ENCODE measurements at places on chromosomes 11 and 22.

GRCh38 chr22:38718414-38718813 is 12.7 kb downstream of the GTPBP1 start:
- DNase-seq, result no peak

DNA sequence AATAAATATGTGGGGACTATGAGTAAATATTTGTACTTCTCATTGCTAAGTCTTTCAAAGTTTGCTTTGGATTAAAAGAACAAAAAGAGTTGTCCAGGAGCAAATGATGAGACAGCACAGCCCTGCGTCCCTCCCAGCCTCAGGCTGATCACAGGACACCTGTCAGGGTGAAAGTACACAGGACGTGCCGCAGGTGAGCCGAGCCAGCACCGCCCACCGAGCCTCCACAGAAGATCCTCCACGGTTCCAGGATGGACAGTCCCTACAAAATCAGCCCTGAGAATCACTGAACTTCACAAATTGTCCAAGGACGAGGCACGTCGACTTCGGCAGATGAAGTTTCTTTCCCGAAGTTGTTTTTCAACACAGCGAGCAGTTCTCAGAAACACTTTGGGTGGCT is 661.5 kb downstream of the BRD1 start:
- DNase-seq, result no peak

- no peak for DNase-seq
Observed at GRCh38 chr11:76666408-76666807, 4.1 kb downstream of the LRRC32 start.

DNA sequence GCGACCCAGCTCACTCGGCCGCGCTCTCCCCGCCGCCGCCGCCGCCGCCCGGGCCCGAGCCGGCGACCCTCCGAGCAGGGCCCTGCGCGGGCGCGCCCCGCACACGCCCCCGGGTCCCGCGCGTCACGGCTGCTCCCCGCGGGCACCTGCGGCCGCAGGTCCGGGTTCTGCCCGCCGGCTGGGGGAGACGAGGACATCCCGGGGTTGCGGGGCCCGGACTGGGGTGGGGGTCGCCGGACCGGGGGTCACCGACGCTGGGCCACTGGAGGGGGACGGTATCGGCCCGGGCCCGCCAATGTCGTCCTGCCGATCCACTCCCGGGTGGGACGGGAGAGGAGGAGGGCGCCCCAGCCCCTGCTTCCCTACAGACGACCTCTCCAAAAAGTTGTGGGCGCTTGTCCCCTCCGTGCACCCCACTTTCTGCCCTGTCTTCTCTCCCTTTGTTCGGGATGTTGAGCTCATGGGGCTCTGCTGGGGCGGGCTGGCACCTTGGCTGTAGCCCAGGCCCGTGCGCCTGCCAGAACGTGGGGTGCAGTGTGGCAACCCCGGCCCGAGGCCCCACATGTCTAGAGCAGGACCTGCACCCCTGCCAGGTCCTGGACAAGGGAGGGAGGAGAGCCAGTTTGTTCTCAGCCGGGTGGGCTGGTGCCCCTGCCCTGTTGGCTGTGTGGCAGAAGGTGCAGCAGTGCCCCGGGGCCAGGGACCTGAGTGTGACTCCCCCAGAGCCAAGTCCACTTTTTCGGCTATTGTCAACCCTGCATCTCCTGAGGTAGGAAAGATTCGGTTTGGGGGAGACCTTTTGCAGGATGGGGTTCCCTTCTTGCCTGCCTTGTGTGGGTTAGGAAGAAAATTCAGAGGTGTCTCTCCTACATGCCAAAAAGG is 40.2 kb upstream of the CELSR1 start:
- DNase-seq, result no peak

DNA sequence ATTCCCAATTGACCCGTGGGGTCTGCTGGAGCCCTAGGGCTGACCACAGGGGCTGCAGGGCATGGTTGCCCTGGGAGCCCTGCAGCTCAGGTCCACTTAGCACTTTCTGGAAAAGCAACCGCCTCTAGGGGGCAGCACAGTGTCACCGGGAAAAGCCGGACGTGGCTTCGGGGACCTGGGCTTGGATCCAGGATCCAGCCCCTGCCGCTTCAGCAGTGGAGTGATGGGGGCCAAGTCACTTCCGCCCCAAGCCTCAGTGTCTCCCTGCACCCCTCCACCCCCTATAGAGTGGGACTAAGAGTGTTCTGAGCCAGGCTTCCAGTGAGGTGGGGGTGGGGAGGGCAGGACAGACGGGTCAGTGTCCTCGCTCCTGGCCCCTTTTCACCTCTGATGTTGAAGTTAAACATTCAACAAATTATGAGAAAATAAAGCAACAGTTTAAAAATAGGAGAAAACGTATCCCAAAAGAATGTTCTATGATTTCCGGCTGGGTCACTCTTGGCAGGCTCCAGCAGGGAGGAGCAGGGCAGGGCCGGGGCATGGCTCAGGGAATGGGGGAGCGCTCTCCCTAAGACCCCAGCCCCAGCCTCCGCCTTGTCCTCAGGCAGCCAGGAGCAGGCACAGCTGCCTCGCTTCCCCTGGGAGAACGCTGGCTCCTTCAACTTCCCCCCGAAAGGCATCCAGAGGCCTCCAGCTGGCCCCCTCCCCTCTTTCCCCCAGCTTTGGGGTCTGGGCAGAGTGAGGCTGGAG is 96.5 kb upstream of the FGF3 start:
- no peak for DNase-seq

- no peak for DNase-seq
Observed at GRCh38 chr22:46113110-46113909, 37.0 kb upstream of the PPARA start.

DNA sequence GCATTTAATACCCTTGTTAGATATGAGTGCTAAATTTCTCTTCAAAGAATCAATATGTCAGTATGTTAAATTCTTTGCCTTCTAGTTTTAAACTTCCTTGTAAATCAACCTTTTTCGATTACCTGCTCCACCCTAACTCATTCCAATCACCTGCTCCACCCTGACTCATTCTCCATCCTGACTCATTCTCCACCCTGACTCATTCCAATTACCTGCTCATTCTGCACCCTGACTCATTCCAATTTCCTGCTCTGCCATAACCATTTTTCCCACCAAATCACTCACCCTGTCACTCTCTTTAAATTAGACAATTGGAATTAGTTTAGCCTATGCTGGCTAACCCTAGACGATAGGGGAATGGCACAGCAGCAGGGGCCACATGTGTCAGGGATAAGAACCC is 519.5 kb upstream of the LRRC4C start:
- DNase-seq, result no peak

DNA sequence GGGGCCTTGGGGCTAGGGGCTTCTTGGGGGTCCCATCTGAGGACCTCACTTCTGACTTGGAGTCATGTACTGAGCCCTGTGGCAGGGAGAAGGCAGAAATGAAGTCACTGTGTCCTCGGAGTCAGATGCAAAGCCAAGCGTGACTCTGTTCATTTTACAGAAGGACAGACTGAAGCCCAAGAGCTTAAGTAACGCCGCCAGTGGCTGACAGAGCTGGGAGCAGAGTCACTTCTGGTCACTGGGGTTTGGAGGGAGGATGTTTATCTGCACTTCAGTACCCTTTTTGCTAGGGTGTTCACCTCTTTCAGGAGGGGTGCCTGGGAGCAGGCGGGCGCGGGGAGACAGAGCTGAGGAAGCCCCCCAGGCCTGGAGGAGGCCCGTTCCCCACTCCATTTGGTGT is 10.7 kb downstream of the CD6 start:
- no peak for DNase-seq

DNA sequence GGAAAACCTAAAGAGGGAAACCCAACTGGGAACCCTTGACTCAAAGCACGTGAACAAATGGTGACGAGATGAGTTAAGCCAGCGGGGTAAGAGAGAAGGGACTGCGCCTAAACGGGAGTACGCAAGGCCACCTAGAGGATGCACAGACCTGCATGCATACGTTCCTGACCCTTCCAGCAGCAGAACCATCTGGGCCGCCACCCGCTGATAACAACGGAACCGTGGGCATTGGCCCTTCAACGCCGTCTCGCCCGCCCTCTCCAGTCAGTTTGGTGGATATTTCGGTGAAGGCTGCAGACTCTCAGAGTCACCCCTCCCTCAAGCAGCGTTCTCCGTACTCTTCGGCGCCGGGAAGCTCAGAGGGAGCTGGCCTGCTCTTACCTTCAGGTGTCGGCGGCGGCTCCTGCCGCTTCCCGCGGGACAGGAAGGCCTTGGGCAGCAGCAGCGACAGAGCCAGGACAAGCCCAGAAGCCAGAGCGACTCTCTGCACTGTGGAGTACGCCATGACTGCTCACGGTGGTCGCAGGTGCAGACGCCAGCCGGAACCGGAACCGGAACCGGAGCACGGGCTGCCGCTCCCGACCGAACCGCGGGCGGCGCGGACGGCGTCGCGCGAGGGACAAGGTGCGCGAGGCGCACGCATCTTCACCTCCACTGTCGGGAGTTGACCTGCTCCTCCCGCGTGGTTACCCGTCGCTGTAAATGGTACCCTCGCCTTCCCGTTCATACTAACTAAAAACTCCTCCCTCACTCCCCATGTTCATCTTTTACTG is at the start of gene RIC3:
RIC3 (minus strand) TSS at position 541 of the 773 bp plus-strand sequence; CDS start at position 505, 36 bp downstream.
- no peak for DNase-seq

DNA sequence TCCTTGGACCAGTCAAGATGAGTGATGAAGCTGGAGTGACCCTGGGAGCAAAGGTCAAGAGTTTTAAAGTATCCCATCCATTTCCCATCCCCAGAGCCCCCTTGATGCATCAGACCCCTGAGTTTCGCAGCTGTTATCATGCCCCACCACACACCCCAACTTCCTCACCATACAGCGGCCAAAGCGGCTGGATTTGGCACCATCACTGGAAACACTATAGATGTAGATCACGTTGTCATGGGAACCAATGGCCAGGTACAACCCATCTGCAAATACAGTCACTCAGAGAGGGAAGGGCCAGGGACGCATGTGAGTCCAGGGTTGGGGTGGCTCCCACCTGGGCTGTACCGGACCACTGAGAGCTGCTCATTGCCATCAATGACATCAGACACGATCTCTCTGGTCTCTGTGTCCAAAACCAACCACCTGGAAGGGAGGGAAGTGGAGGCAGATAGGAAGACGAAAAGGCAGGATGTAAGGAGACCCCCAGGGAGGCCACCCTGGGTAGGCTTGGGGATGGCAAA is 2.2 kb upstream of the MTA2 start:
- DNase-seq, result no peak

- no peak for DNase-seq
Observed at GRCh38 chr11:71453918-71454304, 908 bp downstream of the NADSYN1 start.

DNA sequence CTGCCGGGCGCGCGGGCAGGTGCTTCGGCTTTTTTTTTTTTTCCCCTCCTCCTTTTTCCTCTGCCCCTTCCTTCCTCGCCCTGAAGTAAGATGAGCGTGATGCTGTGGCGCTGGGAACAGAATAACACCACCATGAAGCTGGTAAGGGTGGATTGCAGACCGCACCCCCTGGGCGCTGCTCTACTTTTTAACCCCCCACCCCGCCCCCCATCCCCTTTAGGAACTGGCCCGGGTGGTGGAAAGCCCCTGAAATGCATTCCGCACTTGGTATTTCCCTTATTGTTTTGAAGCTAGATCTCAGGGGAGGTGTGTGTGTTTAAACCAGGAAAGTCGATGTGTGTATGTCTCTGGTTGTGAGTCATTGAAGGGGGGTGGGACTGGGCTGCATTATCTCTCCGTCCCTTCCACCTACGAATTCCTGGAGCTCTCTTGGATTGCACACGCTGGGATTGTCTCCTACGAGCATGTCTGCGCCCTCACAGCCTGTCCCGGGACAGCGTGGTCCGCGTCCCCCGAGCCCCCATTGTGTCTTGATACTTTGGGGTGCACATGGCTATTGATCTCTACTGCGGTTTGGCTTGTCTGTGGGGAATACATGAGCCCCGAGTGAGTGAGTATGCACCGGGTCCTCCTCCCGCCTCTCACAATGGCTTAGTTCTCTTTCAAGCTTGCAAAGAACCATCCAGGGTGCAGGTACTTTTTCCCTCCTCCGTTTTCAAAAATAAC is 64.9 kb downstream of the NAV2 start:
- DNase-seq, result no peak

GRCh38 chr11:105202844-105203548 is 63.4 kb upstream of the CARD18 start:
- no peak for DNase-seq

- no peak for DNase-seq
Observed at GRCh38 chr11:100066399-100066798, 620.7 kb upstream of the ARHGAP42 start.

DNA sequence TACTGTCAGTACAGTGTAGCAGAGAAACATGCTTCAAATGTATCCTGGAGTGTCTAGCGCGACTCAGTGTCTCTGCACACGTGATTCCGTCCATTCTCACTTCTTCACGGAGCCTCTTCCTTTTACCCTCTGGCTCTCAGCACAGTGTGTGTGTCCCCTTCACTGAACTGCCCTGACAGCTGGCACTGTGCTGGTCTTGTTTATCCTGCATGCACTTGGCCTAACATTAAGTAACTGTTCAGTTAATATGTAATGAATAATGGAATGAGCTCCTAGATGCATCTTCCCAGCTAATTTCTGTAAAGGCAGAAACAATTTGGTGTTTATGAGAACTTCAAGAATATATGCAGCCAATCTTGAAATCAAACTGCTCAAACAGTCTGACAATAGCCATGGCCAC is 44.4 kb downstream of the KMT5B start:
- DNase-seq, result no peak

DNA sequence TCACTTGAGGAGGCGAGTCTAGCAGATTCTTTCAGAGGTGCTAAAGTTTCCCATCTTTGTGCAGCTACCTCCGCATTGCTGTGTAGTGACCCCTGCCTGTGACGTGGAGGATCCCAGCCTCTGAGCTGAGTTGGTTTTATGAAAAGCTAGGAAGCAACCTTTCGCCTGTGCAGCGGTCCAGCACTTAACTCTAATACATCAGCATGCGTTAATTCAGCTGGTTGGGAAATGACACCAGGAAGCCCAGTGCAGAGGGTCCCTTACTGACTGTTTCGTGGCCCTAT is 8.9 kb upstream of the SAMM50 start:
- no peak for DNase-seq

DNA sequence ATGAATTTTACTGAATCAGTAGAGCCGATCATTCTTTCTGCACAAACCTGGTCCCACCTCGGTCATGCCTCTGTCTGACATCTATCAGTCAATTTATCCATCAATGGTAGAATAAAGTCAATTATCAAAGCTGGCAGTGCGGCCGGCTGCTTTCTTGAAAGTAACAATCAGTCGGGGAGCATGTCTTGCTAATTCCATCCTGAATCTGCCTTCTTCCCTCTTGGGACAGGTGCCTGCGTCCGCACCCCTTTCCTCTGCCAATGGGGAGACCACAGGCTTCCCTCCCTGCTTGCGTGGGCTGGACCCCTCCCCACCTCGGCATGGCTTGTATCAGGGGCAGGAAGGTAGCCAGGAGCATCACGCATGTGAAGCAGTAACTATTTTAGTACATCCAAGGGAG is 962.9 kb downstream of the BRD1 start:
- DNase-seq, result no peak

GRCh38 chr11:134862105-134862502 is 450.1 kb upstream of the B3GAT1 start:
- no peak for DNase-seq

- DNase-seq, result peak; percentile 37
Observed at GRCh38 chr11:108496643-108497256, 1.4 kb downstream of the POGLUT3 start.
